Chondrocyte (in vitro differentiated cells): ENCODE measurements at places on chromosomes 4 and X. TPM values are rescaled to one million over a fixed set of nuclear protein-coding genes. Genes with fewer than 3 reads are reported as not detected.

DNA sequence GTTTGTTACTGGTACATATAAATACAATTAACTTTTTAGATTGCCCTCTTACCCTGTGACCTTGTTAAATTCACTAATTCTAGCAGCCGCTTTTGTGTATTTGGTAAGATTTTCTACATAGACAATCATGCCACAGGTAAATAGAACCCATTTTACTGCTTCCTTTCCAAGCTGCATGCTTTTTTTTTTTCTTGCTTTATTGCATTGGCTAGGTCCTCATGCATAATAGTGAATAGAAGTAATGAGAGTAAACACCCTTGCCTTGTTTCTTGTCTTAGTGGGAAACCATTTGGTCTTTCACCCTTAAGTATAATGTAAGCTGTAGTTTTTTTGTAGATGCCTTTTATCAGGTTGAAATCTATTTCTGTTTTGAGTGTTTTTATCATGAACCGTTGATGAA lies 7.7 kb upstream of the TMEM271 start:
- no peak for DNase-seq

Gene NSUN7
- 2.4 to 6.1 TPM (median 5.1 TPM) in 3 replicates for total RNA-seq

DNA sequence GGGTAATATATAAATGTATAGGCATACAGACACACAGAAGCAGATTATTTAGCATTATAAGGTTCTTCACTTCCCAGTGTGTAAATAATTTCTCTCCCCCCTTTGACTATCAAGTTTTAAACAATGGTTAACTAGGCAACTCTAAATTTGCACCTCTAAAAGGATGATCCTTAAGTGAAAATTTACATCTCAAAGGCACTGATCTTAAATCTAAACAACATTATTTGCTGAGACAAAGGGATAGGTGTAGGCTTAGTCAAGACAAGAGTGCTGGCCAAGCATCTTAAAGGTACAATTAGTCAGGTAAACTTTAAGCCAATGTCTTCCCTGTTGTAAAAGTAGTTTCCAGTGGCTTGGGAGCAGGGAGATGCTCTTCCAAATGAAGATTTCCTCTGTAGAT lies 33.0 kb downstream of the NLRP2B start:
- DNase-seq = no peak

DNA sequence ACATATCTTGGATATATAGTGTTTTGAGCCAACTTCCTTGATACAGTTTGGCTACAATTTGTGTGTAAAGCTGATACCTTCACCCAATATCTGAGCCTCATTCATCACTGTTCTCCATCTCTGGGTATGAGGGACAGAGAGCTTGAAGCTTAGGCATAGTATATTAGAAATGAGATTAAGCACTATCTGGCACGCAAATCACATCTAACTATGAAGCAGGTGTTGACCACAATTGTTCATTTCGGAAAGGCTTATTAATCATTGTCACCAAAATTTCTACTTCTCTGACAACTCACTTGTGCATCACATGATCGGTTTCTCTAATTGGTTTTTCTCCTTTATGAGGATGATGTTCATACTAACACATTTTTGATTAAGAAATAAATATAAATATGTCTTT lies 2.1 kb upstream of the POF1B start:
- no peak for DNase-seq

Gene PRKG2
- not detected in 3 replicates for total RNA-seq

Gene ZNF718
- total RNA-seq = 3.1 to 7.1 TPM (median 3.2 TPM) in 3 replicates

GRCh38 chr4:52058275-52058674 lies 7.2 kb downstream of the SPATA18 start:
- DNase-seq = no peak

Gene ANK2
- total RNA-seq = 51.0 to 78.3 TPM (median 71.2 TPM) in 3 replicates

Gene HPGD
- not detected in 3 replicates for total RNA-seq

DNA sequence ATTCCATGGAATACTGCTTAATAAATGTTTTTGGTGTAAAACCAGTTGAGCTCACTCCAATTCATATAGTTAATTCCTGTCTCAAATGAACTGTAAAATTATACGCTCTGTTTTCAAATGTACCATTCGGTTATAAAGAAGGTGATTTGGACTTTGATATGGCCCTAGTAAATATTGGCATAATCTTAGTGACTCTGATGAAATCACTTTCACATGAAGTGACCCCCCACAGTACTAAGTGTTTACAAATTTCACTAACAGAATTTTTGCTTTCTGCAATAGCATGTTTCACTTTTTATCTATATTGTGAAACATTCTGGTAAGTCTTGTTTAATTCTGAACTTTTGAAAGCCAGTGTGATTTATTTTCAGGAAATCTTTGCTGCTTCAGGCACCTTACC lies 10.9 kb downstream of the GC start:
- DNase-seq = no peak

GRCh38 chr4:86496094-86497080 lies 97.7 kb upstream of the PTPN13 start:
- no peak for DNase-seq

Gene MAMLD1
- 6.0 to 9.3 TPM (median 8.8 TPM) in 3 replicates for total RNA-seq

- no peak for DNase-seq
Measured at GRCh38 chr4:61177367-61177766, 22.8 kb upstream of the ADGRL3 start.

- DNase-seq = no peak
Measured at GRCh38 chr4:89562746-89563145, 255.1 kb upstream of the GPRIN3 start.

Gene RENBP
- total RNA-seq = 6.5 to 13.4 TPM (median 13.1 TPM) in 3 replicates

- no peak for DNase-seq
Measured at GRCh38 chr4:39232100-39232499, 49.8 kb downstream of the WDR19 start.

- DNase-seq = no peak
Measured at GRCh38 chrX:150293311-150294013, 69.7 kb upstream of the MAMLD1 start.

DNA sequence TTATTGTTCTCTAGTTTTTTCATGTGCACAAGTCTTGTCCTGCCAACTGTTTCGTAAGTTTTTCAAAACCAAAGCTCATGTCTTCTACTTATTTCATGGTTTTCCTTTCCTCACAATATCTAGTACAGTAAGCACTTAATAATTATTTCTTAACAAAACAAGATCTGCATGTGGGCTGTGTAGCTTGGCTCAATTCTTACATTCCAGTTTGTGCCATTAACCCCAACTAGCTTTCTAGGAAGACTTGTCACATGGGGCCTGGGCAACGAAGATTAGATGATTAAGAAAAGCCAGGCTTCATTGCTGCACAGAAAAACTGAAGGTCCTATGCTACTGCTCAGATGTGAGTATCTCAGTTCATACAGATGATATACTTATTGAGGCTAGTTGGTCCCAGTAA lies 155.3 kb upstream of the TEX13A start:
- DNase-seq = no peak

DNA sequence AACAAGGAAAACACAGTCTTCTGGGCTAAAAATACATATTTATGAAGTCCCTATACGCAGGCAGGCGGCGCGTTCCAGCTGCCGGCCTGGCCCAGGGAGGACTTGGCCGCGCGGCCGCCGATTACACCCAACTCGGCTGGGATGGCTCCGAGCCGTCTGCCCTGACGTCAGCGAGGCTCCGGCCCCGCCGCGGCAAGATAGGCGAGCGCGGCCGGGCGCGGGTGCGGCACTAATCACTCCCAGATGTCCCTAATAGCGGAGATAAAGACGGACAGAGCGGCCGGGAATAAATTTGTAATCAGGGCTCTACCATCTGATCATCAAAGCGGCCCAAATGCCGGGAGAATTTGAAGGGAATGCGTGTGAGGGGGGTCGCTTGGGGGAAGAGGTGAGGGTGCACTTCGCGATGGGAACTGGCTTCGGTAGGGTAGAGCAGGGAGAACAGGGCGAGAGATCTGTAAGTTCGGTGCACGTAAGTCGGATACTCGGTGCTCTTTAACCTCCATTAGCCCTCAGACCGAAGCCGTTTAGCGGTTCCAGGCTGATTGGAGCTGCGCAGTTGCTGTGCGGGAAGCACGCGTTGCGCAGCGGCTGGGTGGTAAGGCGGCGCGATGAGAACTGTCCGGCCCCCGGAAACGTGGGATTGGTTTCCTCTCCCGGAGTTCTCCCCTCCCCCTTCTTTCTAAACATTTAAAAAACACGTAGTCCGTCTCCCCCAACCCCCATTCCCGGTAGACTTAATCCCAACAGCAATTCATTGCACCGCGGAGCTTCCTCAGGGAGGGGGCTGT lies 7.7 kb downstream of the HAND2 start:
- no peak for DNase-seq

Gene F9
- total RNA-seq = not detected in 3 replicates
